Prostate gland (tissue), 2 donors: ENCODE measurements at places on chromosomes 6 and 20. TPM values are rescaled to one million over a fixed set of nuclear protein-coding genes. Genes with fewer than 3 reads are reported as not detected.

FAM184A gene
- 7.6 TPM for total RNA-seq

- no peaks in the 10 kb centered on the region for H3K4me1 ChIP-seq
- no peaks in the 10 kb centered on the region for H3K27me3 ChIP-seq
- no peak overlapping the region for H3K27ac ChIP-seq
- H3K36me3 ChIP-seq: no peaks in the 10 kb centered on the region
- DNase-seq: no peak
Observed at GRCh38 chr20:14948416-14948815, 611.0 kb upstream of the FLRT3 start.

DNA sequence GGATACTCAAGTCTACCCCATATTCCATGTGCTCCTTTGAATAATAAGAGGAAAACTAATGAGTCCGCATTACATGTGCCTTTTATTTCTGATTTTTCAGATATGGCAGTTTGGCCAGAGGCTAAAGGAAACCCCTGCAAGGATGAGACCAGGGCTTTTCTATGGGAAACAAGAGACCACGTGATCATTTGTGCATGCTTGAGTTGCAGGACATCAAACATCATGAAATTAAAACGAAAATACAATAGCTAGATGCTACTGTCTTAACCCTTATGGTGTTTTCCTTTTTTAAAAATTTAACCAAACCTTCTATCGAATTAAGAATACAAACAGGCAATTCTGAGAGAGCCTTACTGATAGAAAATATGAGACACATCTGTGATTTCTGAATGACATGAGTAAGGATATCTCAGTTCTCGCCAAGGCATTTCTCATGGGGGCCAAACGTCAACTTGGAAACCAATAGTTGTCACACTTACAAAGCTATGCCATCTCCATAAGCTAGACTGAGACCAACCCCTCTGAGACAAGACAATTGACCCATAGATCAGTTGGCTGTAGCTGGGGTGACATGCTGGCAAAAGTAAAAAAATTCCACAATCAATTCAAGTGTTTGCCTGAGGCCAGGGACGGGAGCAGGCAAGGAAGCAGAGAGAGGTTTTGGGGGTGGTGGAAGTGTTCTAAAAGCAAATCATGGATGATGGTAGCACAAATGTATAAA is 52.8 kb downstream of the RIPOR2 start:
- no peak overlapping the region for H3K27ac ChIP-seq

DNA sequence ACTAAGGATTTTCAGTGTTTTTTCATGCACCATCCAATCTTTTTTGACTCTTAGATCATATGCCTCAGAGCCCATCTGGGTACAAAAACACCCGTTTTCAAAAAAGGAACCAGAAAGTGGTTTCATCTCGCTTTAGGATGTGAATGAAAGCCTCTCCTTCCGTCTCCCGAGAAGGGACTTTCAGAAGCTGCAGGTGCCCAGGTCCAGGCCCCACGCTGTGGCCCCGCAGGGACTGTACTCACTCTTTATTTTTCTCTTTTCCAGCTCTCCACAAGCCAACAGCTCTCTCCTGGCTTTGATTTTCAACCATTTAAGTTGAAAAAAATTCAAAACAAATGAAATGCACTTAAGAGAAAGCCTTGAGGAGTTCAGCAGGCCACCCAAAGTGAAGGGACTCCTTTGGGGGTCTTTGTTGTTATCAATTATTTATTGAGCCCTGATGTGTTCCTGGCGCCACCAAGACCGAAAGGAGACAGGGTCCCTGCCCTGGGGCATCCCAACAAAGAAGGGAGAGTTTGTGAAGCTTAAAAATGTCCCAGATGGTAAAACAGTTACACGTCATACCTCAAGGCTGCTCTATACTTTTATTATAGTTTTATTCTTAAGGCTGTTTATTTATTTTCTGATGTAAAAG is 467.3 kb downstream of the PREX1 start:
- H3K36me3 ChIP-seq: no peaks in the 10 kb centered on the region
- H3K4me3 ChIP-seq: no peak overlapping the region
- no peak for DNase-seq
- no peaks in the 10 kb centered on the region for H3K27me3 ChIP-seq
- H3K27ac ChIP-seq: no peak overlapping the region

ZNF341 gene
- 7.0 TPM for total RNA-seq
